ENCODE measurements at places on chromosomes 7 and 10.

DNA sequence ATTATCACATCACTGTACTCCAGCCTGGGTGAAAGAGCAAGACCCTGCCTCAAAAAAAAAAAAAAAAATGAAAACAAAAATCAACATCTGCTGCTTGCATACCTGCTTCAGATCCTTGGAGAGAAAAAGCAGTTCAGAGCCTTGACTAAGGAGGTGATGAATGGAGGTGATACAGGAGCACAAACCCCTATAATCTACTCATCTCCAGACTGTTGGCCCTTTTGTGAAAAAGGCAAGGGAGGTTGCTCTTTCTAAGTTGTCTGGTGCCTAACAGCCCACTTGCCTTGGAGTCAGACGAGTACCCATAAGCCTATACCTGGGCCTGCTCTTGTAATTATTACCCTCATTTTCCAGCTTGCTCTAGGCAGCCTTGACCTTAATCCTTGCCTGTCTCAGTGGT, 1.4 kb downstream of the SFXN2 start:
- no peak for DNase-seq

DNA sequence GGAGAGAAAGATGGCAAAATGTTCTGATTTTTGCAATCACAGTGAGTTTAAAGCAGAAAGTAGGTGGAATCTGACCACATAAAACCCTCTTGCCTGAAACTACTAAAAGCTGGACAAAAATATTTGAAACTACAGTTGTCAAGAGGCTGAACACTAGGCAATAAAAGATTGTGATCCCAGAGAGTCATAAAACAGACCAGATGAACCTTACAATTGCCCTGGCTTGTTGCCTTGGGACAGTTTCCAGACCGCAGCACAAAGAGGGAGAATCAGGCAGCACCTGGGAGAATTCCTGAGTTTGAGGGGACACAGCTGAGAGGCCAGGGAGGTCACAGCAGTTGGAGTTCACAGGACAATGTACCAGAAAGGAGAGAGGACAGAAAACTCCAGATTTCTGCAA, 107.3 kb upstream of the NANOS1 start:
- DNase-seq: no peak

- no peak for DNase-seq
These were observed 71.5 kb upstream of the LRRC17 start for GRCh38 chr7:102841290-102841689.

- DNase-seq: no peak
These were observed 69.7 kb upstream of the EMX2 start for GRCh38 chr10:117472872-117473271.

- DNase-seq: no peak
These were observed 159.8 kb downstream of the CHN2 start for GRCh38 chr7:29354340-29354739.

- no peak for DNase-seq
These were observed 40.1 kb downstream of the RBM28 start for GRCh38 chr7:128303643-128304042.

- peak; percentile 62 for DNase-seq
These were observed 4.4 kb upstream of the CCL26 start for GRCh38 chr7:75776295-75776971.

DNA sequence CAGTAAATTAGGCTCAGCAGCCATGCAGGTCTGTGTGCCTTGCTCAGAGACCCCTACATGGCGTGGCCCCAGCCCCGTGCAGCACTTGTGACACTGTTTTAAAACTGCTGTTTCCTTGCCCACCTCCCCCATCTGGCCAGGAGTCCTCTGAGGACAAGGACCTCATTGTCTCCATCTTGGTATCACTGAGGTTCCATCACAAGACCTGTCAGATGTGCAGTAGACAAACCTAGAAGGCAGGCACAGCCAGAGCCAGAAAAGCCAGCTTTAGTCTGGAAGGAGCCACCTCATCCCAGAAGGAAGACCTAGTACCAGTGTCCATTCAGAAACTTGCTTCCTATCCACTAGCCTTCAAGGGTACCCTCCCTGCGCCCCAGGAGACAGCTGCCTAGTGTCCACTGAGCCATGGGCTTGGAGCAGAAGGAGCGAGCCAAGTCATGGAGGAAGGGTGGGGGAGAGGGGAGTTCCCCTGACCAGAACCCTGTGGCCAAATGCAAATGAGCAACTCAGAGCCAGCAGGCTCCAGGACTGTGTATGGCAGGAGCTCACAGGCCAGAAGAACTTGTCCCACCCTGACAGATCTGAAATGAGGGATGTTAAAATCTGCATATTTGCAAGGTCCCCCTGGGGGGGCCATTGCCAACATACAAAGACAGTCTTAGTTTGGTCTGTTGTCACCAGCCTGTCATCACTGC, 176.1 kb downstream of the SH3PXD2A start:
- no peak for DNase-seq

- no peak for DNase-seq
These were observed 15.0 kb downstream of the RET start for GRCh38 chr10:43091846-43092245.

GRCh38 chr10:117311261-117311660, 64.0 kb downstream of the PDZD8 start:
- no peak for DNase-seq

- DNase-seq: peak; percentile 58
These were observed 362.3 kb downstream of the GATA3 start for GRCh38 chr10:8416760-8417159.

DNA sequence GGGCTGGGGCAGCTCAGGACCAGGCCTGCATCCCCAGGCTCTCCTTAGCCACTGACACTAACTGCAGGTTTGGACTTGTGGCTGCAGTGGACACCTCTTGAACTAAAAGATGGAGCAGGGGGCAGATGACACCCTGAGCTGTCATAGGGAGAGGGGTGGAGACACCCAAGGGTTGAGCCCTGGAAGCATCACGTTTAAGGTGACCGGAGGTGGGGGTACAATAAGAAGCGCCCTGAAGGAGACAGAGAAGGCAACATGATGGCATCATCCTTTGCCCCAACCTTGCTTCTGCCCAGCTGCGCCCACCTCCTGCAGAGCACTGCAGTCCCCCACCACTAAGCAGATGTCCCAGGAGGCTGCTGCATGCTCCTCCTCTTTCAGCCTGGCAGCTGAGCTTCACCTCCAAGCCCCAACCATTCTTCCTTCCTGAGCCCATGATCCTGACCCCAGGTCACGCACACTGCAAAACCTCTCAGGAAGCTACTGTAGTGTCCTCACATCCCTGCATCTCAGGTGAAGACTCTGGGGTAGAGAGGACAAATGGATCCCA, 25.5 kb downstream of the OGDHL start:
- no peak for DNase-seq

DNA sequence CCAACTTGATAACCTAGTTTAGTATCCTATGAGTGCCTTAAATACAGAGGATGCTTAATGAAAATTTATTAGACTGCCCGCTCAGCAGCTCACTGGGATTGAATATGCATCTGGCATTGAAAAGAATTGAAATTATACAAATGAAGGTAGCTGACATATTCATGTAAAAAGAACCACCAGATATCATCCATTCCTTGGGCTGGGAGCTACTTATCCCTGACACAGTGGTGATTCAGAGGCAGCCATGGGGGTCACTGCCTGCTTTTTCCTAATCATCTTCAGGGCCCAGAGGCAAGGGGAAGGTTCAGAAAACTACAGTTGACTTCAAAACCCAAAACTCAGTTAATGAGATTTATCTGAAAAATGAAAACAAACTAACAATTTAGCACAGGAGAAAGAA, 120.9 kb downstream of the TRIL start:
- no peak for DNase-seq

- peak; percentile 81 for DNase-seq
These were observed 240.3 kb upstream of the KAT6B start for GRCh38 chr10:74586088-74586585.

DNA sequence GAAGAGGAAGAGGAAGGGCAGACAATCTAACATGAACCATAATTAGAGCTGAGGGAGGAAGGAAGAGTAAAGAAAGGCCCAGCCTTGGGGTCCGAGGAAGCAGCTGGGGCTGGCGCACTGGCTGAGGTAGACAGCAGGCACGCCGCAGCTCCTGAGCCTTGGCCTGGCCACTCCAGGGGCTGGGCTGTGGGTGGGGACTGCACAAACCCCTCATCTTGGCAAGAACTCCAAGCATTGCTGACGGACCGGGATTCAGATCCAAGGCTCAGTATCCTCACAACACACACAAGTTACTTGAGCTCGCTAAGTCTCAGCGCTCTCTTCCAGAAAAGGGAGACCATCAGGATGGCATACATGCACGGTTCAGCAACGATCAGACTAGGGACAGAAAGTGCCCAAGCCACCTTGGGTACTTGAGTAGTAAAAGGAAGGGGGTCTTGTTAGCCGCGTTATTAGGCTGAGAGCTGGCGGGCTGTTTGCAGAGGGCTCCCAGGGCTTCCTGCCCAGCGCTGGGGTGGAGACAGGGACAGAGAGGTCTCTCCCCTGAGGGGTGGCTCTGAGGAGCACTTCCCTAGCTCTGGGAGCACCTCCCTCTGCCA, 4.5 kb downstream of the TNS3 start:
- DNase-seq: no peak

GRCh38 chr10:59125666-59126065, 50.8 kb upstream of the PHYHIPL start:
- DNase-seq: no peak

DNA sequence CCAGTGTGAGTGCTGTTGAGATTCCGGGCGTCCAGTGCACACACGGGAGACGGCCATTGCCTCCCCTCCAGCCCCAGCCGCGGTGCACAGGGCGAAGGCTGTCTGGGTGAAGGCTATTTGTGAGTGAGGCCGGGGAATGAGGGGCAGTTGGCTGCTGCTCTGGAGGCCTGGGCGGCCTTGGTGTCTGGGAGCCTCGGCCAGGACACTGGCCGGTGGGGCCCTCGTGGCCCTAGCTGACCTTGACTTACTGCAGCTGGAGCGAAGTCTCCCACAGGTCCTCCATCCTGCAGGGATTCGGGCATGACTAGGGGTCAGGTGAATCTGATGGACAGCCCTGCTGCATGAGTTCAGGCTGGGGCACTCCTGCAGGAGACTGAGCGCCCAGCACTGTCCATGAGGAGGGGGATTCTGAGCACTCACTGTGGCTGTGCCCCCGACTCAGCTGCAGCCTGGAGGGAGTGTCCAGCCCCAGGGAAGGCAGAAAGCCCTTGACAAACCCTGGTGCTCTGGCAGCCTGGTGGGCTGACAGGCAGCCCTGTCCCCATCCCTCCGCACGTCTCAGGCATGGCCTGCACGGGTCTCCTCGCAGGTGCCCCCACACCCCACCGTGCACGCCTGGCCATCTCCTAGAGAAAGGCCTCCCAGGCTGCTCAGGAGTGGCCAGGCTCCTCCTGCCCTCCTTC, 52.7 kb upstream of the FAM20C start:
- DNase-seq: no peak

- no peak for DNase-seq
These were observed 90.8 kb downstream of the CPXM2 start for GRCh38 chr10:123800821-123801220.

DNA sequence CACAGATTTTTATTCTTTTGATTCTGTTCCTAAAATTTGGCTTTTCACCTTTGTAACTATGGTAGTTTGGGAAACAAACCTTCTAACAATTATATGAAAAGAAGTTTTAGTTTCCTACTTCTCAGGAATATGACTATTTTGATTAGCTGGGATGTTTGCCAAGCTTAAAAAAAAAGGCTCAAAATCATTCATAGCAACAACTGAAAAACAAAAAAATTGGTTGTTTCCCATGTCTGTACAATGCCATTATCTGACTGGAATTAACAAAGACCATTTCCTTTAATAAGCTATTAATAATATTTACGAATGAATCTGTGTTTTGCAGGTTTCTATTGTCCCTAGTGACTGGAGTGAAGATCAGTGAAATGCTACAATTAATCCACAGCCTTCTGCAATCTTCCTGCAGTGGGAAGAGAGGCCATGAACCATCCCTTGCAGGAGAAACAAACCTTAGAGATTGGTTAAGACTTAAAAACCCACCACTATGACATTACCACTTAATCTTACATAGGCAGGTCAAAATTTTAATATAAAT, 4.2 kb downstream of the PURB start:
- no peak for DNase-seq

DNA sequence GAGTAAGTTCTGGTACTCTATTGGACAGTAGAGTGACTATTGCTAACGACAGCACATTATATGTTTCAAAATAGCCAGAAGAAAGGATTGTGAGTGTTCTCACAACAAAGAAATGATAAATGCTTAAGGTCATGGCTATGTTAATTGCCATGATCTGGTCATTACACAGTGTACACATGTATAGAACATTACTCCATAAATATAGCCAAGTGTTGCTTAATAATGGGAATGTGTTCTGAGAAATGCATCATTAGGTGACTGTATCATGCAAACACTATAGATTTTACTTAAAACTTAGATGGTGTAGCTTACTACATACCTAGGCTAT, 19.6 kb downstream of the EPC1 start:
- no peak for DNase-seq

DNA sequence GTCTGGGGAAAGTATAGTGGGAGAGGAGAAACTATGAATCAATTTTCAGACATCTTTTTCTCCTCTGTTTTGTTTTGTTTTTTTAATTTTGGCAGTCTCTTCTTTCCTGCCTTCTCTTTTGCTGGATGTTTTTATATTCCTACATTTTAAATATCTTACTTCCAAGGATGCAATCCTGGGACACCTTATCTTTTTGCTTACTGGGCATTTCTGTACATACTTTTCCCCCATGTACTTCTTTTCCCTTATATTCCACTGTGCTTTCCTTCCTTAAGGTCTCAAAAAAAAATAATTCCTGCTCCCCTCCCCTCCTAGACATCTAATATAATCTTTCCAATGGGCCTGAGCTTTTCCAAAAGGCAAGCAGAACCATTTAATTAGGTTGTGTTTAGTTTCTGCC, 701.1 kb downstream of the NRG3 start:
- no peak for DNase-seq

GRCh38 chr7:125253452-125254190, 324.0 kb upstream of the POT1 start:
- no peak for DNase-seq

- DNase-seq: no peak
These were observed 6.4 kb downstream of the NEBL start for GRCh38 chr10:20890491-20891337.

DNA sequence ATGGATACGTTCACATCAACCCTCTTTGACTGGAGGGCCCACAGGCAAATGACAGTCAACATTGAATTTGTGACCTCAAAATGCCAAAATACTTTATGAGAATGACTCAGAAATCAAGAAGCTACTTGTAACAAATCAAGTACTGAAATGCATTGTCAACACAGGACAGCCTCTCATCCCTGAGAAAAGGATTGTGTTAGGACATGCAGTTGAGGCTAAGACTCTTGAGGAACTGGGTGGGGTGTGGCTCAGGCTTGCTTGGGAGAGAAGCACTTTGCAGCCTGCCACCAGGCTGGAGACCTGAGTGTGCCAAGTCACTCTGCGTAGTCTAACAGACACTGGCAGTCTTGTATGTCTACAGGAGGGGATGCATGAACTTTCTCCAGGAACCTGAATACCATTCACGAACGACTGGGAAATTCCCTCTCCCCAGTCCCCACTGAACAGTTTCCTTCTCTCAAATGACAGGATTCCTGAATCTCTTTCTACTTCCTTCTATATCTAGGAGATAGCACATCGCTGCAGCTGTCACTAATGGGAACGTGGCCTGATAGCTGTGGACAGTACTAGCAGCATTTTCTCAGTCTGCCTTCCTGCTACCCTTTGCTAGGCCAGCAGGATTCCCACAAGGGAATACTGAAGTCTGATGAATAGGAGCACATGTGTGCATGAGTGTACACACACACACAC, 3.3 kb upstream of the SMO start:
- DNase-seq: no peak

GRCh38 chr7:15765753-15766152, 79.3 kb upstream of the MEOX2 start:
- no peak for DNase-seq

GRCh38 chr10:47457528-47457820, 26.4 kb downstream of the ANXA8 start:
- no peak for DNase-seq

- DNase-seq: no peak
These were observed 348.4 kb upstream of the NPSR1 start for GRCh38 chr7:34309584-34309983.
